ENCODE measurements at places on chromosomes 4 and X.

GRCh38 chr4:153564630-153565525 lies 98.7 kb downstream of the TMEM131L start:
- no peak for DNase-seq

DNA sequence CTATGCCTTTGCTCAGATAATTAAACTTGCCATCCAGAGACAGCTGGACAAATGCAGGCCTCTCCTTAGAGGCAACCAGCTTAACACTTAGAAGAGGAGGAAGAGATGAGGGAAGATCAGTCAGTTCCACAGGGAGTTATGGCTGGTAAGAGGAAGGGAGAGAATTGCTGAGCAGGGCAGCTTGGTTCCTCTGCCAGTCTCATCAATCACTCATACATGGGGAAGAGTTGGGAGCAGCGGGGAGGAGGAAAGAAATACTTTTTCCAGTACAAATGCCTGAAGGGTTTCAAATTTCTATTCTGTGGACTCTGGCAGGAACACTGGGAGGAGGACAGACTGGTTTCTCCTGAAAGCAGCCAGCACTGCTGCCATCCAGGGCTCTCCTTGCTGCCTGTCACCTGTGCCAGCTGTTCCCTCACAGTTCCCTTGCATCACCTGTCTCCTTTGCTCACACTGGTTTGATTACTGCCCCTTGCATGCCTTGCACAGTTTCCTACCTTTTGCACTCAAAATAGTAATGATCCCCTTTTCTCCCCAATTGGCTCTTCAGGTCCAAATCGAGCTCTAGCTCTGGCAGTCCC lies 59.5 kb downstream of the PGRMC2 start:
- DNase-seq, result no peak

DNA sequence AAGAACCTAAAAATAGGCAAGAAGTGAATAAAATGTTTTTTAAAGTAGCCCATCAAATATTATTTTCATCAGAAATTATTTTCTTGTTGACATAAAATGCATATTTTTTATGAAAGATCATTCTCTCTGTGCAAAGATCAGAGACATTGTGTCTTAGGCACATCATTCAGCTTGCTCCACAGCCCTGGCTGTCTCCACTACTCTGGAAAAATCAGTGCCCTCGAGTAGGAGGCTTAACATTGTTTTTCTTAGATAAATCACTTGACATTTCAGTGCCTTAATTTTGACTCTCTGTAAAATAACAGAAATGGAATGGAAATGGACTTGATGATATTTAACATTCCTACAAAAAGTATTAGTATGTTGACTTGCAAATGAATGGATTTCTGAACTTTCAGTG lies 77.9 kb downstream of the FAT4 start:
- DNase-seq, result no peak

GRCh38 chr4:8115916-8116315 lies 42.7 kb downstream of the ABLIM2 start:
- DNase-seq, result no peak

- DNase-seq, result no peak
Observed at GRCh38 chr4:46081248-46081647, 42.6 kb downstream of the GABRG1 start.

- DNase-seq, result no peak
Observed at GRCh38 chrX:112734290-112734689, 54.6 kb upstream of the LHFPL1 start.

- DNase-seq, result no peak
Observed at GRCh38 chr4:1760521-1761071, 32.5 kb upstream of the FGFR3 start.

DNA sequence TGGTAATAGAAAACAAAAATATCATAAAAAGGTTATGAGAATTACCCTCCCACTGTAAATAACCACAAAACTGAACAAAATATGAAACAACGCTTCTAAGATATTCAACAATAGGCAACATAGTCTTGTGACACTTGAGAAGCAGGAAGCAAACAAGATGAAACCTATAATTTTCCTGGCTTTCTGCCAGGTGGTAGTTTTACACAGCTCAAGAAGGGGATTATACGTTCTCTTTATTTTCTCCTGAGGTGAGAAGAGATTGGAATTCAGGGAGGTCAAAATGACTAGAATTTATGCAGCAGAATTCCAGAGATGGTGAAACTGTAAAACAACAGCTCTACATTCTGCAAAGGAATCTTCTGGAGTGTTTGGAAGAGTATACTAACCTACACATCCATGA lies 186.0 kb downstream of the HHIP start:
- DNase-seq, result no peak

GRCh38 chr4:77433418-77433733 lies 172.2 kb upstream of the CXCL13 start:
- no peak for DNase-seq

- DNase-seq, result no peak
Observed at GRCh38 chrX:39850630-39851152, 247.1 kb downstream of the BCOR start.

- DNase-seq, result no peak
Observed at GRCh38 chr4:110296892-110297291, 98.5 kb upstream of the ELOVL6 start.

- no peak for DNase-seq
Observed at GRCh38 chr4:18063079-18063478, 41.5 kb upstream of the LCORL start.

- no peak for DNase-seq
Observed at GRCh38 chr4:169885893-169886292, 128.1 kb upstream of the HPF1 start.

GRCh38 chr4:15130441-15130840 lies 128.2 kb downstream of the CPEB2 start:
- no peak for DNase-seq

DNA sequence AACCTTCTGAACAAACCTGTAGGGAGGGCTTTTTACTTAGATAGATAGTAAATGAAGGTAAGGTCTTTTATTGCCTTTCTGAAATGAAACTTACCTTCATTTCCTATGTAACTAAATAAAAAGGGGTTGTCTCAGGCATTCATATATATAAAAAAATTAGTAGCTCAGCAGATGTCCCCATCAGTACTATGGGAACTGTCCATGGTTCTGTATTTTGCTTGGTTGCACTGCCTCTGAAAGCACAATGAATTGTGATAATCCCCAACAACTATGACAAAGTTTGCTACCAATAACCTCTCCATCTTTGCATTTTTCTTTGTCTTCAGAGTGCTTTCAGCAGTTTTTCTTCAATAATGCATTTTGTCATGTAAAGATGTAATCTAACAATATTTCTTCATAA lies 222.4 kb downstream of the SLIT2 start:
- no peak for DNase-seq

Measured in ascending aorta (tissue), 2 donors.